ENCODE measurements at places on chromosomes 2 and 18.

DNA sequence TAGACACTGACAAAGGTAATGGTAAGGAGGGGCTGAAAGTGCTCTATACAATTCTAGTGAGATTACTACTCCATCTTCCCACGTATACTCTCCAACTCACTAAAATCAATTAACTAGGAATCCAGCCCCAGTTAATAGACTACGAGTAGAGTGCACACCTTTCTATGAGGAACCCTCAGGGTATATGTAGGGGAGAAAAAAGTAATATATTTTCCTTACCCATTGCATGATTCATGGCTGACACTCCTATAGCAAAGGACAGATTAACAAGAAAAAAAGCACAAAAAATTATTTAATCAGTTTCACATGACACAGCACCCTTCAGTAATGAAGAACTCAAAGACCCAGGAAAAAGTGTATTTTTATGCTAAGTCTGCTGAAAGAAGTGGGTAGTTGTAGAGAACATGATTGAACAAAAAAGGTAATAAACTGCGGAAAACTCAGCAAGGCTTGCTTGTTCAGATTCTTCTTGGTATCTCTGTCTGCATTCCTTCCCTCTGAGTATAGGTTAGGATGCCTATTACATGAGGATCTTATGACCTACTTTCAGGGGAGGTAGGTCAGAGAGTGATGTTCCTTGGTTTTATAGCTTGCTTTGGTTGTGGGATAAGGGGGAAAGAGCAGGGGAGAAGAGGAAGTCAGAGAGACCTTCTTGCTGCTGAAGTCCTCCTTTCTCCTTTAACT is 342.0 kb upstream of the DLGAP1 start:
- no peak for DNase-seq

DNA sequence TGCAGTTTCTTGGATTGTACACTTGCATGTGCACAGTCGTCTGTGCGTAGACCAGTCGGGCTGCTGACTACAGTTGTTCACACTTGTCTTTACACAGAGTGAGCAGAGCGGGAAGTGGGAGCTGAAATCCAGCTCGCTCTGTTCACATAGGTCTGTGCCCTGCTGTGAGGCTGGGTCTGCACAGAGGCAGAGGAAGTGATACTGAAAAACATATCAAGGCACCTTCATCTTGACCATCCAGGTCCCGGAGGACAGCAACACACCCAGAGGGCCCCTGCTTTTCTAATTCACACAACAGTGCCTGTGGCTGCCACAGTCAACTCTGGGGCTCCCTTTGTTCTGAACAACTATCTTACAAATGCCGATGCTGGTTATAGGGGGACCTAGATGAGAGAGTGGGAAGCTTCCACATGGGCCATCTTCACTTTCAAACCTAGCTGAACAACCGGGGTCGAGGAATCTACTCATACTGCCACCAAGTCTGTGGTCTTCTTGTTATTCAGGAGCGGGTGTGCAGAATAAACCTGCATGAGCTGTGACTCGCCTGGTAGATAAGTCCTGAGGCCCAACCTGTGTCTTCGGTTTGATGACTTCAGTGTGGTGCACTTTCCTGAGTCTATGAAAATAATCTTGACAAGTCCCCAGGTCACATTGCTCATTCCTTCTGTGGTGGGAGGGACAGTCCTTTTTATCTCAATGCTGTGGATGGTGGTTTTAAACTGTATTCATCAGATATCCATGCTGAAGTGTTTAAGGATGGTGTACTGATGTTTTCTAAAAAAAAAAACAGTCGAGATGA is 3.5 kb upstream of the ADNP2 start:
- no peak for DNase-seq

- DNase-seq, result no peak
Observed at GRCh38 chr2:155662224-155662623, 670.3 kb downstream of the NR4A2 start.

DNA sequence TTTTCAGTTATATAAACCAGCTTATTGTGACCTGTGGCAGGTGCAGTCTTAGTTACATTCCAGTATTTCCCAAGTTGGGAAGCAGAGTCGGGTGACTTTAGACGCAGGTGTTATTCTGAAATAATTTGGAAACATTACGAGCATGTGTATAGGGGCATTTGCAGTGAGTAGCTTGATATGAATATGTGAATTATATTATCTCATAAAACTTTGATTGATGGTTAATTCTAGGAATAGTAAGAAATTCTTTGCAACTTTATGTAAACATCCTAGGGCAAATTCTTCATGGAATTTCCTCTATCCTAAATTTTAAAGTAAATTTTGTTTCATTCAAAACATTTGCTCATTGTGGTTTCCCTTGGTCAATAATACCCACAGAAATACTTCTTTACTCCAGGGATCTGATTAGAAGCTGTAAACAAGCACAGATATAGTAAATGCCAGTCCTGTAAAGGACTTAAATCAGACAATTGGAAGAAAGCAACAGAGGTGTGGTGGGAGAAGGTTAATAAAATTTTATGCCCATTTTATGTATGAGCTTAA is 580.6 kb upstream of the CDH2 start:
- no peak for DNase-seq
